ENCODE measurements at places on chromosomes 13 and 19. TPM values are rescaled to one million over a fixed set of nuclear protein-coding genes. Genes with fewer than 3 reads are reported as not detected.

CPT1C gene
- polyA plus RNA-seq = not detected

CCNA1 gene
- polyA plus RNA-seq = not detected

SPPL2B gene
- polyA plus RNA-seq = 8.4 TPM

FBXL12 gene
- 17.2 TPM for polyA plus RNA-seq

CGB5 gene
- polyA plus RNA-seq = not detected

CGB7 gene
- polyA plus RNA-seq = not detected

SIGLEC8 gene
- polyA plus RNA-seq = not detected

ZIC5 gene
- not detected for polyA plus RNA-seq

TSEN34 gene
- polyA plus RNA-seq = 38.2 TPM
